Kidney (tissue), 22 donors: ENCODE measurements at places on chromosomes 7 and 10. TPM values are rescaled to one million over a fixed set of nuclear protein-coding genes. Genes with fewer than 3 reads are reported as not detected.
A peak's percentile ranks its signal among the peaks of the same experiment; 100 is the strongest.

Gene CCDC126
- 5.2 TPM for polyA plus RNA-seq

DNA sequence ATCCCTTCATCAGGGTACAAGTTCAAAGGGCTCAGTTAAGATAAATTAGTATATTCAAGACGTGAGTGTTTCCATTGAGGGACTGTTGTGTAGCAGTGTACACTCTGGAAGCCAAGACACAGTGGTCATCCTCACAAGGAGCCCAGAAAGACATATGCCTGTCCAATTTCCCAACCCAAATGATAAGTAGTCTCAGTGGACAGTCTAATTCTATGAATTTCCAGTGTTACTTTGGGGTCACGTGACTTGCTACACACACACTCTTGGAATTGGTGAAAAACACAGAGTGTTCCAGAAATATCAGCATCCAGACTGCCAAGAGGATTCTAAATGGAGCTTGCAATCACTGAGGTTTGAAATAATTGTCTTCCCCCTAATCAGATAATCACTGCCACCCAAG, 365.1 kb downstream of the WDR11 start:
- DNase-seq: no peak

DNA sequence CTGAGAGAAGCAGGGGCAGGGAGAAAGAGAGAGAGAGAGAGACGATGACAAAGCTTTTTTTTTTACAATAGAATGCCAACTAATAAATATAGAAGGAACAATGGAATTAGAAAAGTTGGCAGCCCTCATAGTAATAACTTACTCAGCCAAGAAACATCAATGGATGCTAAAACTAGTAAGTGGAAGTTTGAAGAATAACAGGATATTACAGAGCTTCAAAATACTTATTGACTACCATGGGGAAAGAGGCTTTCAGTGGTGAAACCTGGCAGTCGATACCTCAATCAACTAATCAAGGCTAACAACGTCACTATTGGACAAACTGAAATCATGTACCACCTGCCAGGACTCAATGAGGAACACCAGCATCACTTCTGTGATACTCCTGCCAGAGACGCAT, 100.5 kb upstream of the LRRC4 start:
- DNase-seq: no peak

DNA sequence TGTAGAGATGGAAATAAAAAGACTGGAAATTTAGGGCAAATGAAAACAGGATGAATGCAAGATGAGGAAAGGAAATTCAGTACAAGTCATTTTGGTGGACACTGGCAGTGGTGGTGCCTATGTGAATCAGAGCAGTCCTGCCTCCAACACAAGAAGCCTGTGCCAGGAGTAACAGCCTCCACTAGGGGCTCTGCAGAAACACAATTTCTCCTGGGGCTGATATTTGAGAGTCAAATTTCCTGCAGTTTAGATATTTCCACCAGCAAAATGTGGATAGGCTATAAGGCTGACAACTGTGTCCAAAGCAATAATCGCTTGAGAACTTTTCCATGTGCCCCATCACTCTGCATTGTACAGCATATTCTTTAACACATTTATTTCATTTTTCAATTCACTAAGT, 4.7 kb upstream of the PLXDC2 start:
- no peak for DNase-seq

GRCh38 chr10:13347043-13347499, 1.0 kb downstream of the SEPHS1 start:
- peak; percentile 24 for DNase-seq

Gene MYO1G
- polyA plus RNA-seq: 0.60 TPM

GRCh38 chr7:151275813-151276577, 27.5 kb upstream of the SMARCD3 start:
- no peak for DNase-seq

GRCh38 chr10:34960983-34961382, 129.2 kb downstream of the CUL2 start:
- DNase-seq: no peak

DNA sequence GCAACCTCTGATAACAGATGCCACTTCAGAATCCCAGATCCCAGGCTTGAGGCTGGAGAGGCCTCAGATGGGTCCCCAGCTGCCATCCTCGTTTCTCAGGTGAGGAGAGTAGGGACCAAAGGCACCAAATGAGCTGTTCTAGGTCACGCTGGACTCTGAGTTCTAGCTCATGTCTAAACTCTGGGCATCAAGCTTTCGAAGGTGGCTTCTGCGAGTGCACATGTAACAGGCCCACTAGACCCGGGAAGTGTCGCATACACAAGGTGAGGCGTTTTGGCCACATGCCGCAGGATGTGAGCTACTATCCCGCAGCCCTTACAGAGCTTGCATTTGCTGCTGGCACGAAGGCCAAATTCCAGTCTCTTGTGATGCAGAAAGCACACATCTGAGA, 355.1 kb upstream of the SHH start:
- no peak for DNase-seq

DNA sequence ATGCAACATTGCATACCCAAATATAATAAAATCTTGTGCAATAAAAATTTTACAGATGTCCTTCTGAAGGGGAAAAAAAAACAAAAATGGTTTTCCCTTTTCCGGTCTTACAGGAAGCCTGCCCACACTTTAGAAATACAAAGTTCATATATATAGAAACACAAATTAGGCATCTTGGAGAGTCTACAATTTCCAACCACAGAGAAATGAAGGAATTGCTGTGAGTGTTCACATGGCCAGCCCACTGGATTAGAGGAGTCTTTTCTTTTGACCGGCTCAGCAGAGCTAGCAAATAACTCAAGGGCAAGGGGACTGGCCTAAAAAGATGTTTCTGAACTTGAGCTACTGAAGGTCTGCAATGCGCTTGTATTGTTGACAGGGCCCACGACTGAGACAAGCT, 92.4 kb downstream of the GLI3 start:
- DNase-seq: no peak

DNA sequence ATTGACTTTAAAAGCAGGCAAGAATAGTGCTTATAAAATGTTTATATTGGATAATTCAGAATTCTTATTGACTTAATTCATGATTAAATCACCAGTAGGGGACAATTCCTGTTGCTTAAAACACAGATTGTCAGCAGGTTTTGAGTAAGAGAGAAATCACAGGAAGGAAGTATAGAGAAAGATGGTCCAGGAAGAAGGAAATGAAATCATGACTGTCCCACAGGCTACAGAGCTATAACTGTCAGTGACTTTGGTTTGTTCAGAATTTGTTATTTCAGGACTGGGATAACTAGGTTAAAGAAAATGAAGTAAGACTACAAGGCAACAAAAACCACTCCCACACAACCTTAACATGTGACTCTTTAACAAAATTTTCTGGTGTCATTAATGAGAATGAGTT, 6.8 kb downstream of the GNGT1 start:
- no peak for DNase-seq

GRCh38 chr7:44761207-44762161, 12.8 kb downstream of the ZMIZ2 start:
- DNase-seq: no peak

- no peak for DNase-seq
Observed at GRCh38 chr10:79360499-79361342, 13.5 kb downstream of the PPIF start.

DNA sequence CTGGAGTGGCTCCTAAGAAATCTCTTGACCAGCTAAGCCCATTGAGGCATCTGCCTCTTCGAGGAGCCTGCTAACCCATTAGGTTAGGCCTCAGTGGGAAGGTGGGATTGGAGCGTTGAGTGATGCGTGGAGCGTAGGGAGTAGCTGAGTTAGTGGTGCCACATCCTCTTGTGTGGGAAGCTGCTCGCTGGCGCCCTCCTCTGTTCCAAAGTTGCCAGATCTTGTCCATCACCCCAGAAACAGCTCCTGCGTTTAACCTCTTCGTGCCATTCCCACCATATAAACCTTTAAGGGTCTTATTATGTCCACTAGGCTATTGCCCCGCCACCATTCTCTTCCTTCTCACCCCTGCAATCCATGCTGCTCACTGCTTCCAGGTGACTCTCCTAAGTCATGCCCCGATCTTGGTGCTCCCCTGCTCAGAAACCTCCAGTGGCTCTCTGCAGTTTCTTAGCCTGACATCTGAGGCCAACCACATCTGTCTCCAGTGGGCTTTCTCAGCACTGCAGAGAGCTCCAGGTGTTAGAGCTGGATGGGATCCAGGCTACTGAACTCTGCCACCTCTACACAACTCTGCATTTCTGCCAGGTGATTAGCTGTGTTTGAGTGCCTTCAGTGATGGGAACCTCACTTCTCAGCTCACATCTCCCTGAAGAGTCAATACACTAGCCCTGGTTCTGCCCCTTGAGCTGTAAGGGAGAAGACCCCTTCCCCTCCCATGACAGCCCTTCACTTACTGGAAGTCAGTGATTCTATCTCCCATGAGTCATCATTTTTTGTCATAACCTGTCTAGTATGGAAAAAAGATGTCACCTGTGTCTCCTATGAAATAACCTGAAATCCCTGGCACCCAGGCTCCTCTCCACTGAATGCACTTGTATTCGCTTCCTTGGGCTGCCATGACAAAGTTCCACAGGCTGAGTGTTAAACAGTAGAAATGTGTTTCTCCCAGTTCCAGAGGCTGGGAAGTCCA, 65.0 kb upstream of the FGFR2 start:
- no peak for DNase-seq

Gene STAG3
- polyA plus RNA-seq: 3.4 TPM

DNA sequence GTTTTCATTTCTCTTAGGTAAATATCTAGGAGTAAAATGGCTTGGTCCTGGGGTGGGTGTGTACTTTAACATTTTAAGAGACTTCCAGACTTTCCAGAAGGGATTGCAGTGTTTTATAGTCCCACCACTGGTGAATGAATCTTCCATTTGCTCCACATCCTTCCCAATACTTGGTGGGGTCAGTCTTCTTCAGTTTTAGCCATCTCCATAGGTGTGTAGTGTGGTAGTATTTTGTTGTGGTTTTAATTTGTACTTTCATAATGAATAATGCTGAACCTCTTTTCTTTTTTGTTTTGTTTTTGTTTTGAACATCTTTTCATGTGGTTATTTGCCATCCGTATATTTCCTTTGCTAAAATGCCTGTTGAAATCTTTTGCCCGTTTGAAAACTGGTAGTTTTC, 86.4 kb downstream of the ANKRD61 start:
- no peak for DNase-seq

- DNase-seq: no peak
Observed at GRCh38 chr10:117537904-117538524, 4.5 kb upstream of the EMX2 start.

Gene SPDYE9
- polyA plus RNA-seq: not detected

DNA sequence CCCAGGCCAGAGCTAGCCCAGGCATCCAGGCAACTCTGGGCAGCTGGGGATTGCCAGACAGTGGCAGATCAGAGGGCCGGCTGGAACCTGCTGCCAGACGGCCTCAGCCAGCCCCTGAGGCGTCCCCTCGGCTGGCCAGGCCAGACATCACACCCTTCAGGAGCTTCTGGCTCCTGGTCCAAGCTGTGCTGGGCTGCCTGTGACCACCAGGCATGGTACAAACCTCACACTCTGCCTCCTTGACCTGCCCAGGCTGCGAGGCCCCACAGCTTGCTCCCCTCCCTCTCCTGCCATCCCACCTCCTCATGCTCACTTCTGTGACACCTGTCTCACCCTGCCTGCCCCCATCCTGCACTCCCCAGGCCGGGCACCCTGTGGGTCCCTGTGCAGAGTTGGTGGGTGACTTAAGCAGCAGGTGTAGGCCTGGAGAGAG, 5.7 kb downstream of the DEPP1 start:
- DNase-seq: no peak

Gene ANKRD7
- 1.3 TPM for polyA plus RNA-seq

DNA sequence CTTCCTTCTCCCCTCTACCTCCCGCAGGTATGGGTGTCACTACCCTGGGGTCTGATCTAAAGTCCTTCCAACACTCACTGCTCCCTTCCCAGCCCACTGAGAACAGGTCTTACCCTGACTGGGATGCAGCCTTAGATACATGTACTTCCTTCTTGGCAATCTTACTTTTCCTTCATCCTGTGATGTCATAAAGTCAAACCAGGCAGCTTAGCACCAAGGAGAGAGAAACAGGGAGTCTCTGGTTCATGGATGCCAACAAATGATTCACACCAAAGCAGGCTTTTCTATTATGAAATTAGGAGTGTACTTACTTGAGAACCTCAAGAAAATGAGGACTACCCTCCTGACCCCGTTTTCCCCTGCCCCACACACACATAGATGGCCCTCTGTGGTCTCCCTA, 111.0 kb upstream of the KMT2E start:
- no peak for DNase-seq

DNA sequence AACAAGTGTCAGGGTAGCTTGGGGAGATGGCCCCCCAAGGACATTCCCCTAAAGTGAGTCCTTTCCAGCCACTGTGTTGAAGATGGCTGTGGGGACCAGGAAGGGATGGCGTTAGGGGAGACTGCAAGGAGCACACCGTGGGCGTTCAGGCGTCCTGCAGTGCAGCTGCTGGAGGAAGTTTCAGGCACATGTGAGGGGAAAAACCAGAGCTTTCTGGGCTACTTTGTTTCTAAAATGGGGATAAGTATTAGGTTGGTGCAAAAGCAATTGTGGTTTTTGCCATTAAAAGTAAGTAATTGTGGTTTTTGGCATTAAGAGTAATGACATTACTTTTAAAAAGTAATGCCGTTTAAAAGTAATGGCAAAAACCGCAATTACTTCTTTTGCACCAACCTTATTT, 14.3 kb downstream of the PRF1 start:
- DNase-seq: no peak

- no peak for DNase-seq
Observed at GRCh38 chr7:30920021-30920583, 8.4 kb downstream of the AQP1 start.

- no peak for DNase-seq
Observed at GRCh38 chr7:51602376-51602775, 285.8 kb upstream of the COBL start.

Gene CNPY1
- not detected for polyA plus RNA-seq

DNA sequence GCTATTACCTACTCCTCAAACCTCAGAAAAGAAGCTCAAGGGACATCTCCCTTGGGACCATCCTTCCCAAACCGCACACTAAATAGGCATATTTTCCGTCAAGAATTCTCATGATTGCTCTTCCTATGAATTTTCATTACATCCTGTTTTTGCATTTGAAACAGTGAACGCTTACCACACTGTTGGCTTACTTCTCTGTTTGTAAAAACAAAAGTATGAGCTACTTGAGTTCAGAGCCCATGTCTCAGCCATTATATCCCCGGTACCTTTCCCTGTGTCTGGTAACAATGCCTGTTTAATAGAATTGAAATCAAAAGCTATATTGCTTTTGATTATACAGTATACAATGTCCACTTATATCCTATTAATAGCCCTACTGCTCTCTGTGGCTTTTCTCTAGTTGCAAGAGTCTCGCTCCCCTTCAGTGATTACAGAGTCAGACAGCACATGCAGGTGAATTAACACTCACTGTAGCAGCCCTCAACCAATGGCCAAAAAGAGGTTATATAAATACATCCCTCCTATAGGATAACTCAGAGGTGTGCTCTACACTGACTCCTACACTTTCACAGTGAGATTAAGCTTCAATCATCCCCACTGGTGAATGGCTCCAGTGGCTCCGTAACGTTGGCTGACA, 264.4 kb downstream of the SORCS1 start:
- DNase-seq: no peak
